Thyroid gland (tissue), 4 donors: ENCODE measurements at places on chromosomes 11 and 22. TPM values are rescaled to one million over a fixed set of nuclear protein-coding genes. Genes with fewer than 3 reads are reported as not detected.

- H3K4me1 ChIP-seq: peaks cover 51% of the 10 kb centered on the region
- no peak overlapping the region for H3K27ac ChIP-seq
- H3K27me3 ChIP-seq: peaks cover 4% of the 10 kb centered on the region
- H3K4me3 ChIP-seq: peak overlapping the region; percentile 18
- DNase-seq: no peak
- H3K36me3 ChIP-seq: no peaks in the 10 kb centered on the region
Measured at GRCh38 chr22:50266994-50267393, 3.2 kb downstream of the MAPK11 start.

DNA sequence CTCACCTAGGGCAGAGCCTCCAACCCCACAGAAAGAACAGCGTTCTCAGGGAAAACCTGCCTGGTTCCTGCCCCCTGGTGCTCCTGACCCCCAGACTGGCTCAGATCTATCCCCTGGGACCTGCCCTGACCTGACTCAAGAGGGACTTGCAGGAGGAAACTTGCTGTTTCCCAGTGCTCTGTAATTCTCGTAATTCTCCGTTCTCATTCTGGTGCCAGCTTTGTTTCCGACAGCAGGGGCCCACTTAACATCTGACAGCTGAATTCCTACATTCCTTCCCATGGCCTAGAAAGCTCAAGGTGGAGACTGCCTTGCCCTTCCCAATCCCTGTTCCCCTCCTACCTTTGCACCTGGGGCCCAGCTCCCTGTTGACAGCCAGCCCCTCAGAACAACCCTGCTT is 12.5 kb upstream of the CSF2RB start:
- H3K36me3 ChIP-seq: no peaks in the 10 kb centered on the region
- no peaks in the 10 kb centered on the region for H3K27me3 ChIP-seq
- DNase-seq: no peak
- H3K4me1 ChIP-seq: no peaks in the 10 kb centered on the region
- H3K4me3 ChIP-seq: no peak overlapping the region

GRCh38 chr22:32329202-32329645 is 28.4 kb upstream of the RFPL3 start:
- no peak overlapping the region for H3K4me3 ChIP-seq
- H3K36me3 ChIP-seq: no peaks in the 10 kb centered on the region
- no peaks in the 10 kb centered on the region for H3K4me1 ChIP-seq
- H3K27ac ChIP-seq: no peak overlapping the region
- DNase-seq: no peak
- H3K27me3 ChIP-seq: no peaks in the 10 kb centered on the region

DNA sequence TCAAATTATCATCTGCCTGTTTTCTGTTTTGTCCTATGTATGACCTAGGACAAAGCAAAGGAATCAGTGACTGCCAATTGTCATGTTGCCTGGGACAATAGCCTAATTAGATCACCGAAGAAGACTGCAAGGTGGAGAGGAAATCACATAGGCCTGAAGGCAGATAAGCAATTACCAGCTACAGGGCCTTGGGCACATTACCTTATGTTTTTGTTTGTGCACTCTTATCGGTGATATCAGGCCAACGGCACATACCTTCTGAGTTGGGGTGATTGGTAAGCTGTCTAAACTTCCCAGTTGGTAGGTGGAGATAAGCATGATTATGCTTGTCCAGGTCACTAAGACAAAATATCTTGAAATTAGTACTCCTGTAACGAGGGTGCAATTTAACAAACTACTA is 58.1 kb upstream of the FAM181B start:
- no peaks in the 10 kb centered on the region for H3K36me3 ChIP-seq
- no peak overlapping the region for H3K27ac ChIP-seq
- no peaks in the 10 kb centered on the region for H3K27me3 ChIP-seq

DNA sequence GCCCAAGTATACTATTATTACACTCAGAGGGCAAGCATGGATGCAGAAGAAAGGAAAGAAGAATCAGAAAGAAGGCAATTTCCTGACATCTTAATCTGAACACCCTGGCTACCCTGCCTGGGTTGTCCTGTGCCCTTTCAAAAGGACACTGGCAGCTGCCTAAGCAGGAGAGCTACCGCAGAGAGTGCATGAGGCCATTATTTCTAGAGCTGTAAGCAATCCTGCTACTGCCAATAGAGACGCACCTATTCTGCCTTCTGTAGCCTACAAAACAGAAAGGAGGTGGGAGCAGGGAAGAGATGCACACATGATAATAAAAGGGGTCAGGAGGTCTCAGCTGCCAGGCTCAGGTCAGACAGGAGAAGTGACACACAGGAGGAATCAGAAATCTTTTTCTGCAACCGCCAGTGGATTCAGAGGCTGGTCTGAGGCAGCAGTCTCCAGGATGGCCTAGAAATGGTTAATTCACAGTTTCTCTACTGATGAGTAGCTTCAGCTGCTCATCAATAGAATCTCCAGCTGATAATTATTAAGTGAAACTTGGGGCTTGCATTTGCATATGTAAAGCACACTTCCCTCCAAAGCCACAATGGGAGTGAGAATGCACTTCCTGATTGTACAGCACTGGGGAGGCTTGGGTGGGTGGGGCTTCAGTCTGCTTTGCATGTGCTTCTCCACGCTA is 253.9 kb downstream of the LARGE1 start:
- H3K4me1 ChIP-seq: no peaks in the 10 kb centered on the region
- H3K27me3 ChIP-seq: no peaks in the 10 kb centered on the region
- H3K27ac ChIP-seq: no peak overlapping the region
- no peak for DNase-seq

DNA sequence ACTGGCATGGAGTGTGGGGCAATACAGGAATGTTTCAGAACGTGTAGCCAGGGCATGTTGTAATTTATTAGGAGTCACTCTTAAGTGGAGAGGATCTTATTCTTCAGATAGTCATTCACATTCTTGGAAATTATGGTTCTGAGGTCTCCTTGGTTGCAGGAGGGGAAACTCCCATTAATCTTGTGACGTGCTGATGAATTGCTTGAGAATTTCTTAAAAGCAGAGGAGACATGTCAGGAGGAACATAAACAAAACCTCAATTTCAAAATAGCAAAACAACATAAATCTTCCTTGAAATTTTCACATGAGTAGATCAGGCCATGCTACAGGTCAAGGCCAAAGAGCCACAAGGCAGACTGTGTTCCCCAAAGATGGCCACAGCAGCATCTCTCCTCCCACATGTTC is 50.4 kb downstream of the ADM start:
- no peaks in the 10 kb centered on the region for H3K36me3 ChIP-seq
- no peaks in the 10 kb centered on the region for H3K27me3 ChIP-seq
- no peak for DNase-seq
- H3K27ac ChIP-seq: no peak overlapping the region
- H3K4me1 ChIP-seq: peaks cover 12% of the 10 kb centered on the region

DNA sequence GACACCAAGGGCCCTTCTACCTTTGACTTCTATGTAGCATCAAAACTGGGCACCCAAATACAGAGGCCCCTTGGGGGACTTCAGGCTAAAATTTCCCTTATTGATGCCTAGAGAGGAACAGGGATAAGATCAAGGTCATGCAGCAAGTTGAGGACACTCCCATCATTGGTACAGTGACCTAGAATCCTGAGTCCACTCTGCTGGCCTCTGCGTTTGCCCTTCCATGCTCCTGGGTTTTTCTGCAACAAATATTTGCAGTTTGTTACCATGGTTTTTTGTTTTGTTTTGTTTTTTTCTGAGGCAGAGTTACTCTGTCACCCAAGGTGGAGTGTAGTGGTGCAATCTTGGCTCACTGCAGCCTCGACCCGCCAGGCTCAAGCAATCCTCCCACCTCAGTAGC is 64.2 kb downstream of the THAP12 start:
- H3K27me3 ChIP-seq: no peaks in the 10 kb centered on the region
- H3K4me1 ChIP-seq: no peaks in the 10 kb centered on the region
- DNase-seq: no peak
- no peaks in the 10 kb centered on the region for H3K36me3 ChIP-seq
- H3K27ac ChIP-seq: no peak overlapping the region
- H3K4me3 ChIP-seq: no peak overlapping the region

DNA sequence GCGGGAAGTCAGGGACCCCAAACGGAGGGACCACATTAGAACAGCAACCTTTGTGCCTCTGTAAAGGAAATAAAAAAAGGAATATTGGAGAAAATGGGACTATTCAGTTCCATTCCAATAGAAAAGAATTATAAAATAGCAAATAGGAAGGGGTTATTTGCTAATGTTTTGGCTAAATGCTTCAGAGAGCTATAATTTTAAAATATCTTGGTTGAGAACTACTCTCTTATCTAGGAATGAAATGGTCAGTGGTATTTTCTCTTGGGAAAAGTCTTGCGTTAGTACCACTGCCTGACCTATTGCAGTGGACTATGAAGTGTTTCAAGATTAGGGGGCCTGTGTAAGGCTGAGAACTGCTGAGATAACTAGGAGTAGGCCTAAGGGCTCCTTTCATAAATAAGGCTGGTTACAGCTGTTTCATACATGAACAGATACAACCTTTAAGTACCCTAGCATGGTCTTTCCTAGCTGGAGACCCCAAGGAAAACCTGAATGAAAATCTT is 6.9 kb upstream of the WEE1 start:
- H3K36me3 ChIP-seq: no peaks in the 10 kb centered on the region
- H3K4me1 ChIP-seq: peaks cover 57% of the 10 kb centered on the region
- no peak overlapping the region for H3K4me3 ChIP-seq
- DNase-seq: no peak
- H3K27me3 ChIP-seq: no peaks in the 10 kb centered on the region
- H3K27ac ChIP-seq: peak overlapping the region; percentile 99

DNA sequence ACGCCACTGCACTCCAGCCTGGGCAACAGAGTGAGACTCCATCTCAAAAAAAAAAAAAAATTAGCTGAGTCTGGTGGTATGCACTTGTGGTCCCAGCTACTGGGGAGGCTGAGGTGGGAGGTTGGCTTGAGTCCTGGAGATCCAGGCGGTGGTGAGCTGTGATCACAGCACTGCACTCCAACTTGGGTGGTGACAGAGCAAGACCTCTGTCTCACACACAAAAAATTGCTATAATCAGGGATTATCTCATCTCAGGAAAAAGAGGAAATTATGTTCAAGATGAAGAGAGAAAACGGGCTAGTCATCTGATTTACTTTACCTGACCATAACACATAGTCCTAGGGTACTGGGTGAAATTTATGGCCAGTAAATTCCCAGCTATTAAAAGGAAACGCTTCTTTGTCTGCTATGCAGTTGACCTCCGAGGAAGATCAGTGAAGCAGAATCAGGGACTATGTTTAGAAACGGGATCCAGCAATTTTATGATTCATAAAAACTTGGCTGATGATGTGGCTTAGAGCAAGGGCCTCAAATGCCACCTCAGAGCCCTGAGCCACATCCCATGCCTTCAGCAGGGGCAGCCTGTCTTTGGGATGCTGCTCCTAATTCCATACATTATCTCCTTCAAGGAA is 386.2 kb downstream of the NTM start:
- no peaks in the 10 kb centered on the region for H3K27me3 ChIP-seq
- no peak overlapping the region for H3K27ac ChIP-seq
- no peaks in the 10 kb centered on the region for H3K4me1 ChIP-seq
- no peak overlapping the region for H3K4me3 ChIP-seq

DNA sequence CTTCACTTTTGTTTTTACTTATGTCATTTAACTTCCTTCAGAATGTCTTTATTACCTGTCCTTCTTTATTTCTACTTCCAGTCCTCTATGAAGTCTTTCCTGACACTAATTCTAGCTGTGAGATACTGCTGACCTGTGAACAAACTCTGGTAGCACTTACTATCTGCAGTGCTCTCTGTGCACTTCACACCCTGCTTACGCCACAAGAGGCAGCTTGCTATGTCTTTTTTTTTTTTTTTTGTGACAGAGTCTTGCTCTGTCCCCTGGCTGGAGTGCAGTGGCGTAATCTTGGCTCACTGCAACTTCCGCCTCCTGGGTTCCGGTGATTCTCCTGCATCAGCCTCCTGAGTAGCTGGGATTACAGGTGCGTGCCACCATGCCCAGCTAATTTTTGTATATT is 10.7 kb downstream of the STIM1 start:
- H3K27ac ChIP-seq: peak overlapping the region; percentile 94
- no peaks in the 10 kb centered on the region for H3K36me3 ChIP-seq
- peaks cover 63% of the 10 kb centered on the region for H3K4me1 ChIP-seq
- H3K27me3 ChIP-seq: no peaks in the 10 kb centered on the region

GRCh38 chr11:17840101-17840548 is 105.5 kb downstream of the KCNC1 start:
- no peak overlapping the region for H3K27ac ChIP-seq
- no peak overlapping the region for H3K4me3 ChIP-seq
- H3K4me1 ChIP-seq: no peaks in the 10 kb centered on the region
- DNase-seq: no peak
- H3K36me3 ChIP-seq: no peaks in the 10 kb centered on the region
- H3K27me3 ChIP-seq: no peaks in the 10 kb centered on the region

GRCh38 chr11:88326099-88326498 is 11.4 kb downstream of the CTSC start:
- H3K27ac ChIP-seq: no peak overlapping the region
- H3K27me3 ChIP-seq: no peaks in the 10 kb centered on the region
- H3K4me1 ChIP-seq: no peaks in the 10 kb centered on the region

DNA sequence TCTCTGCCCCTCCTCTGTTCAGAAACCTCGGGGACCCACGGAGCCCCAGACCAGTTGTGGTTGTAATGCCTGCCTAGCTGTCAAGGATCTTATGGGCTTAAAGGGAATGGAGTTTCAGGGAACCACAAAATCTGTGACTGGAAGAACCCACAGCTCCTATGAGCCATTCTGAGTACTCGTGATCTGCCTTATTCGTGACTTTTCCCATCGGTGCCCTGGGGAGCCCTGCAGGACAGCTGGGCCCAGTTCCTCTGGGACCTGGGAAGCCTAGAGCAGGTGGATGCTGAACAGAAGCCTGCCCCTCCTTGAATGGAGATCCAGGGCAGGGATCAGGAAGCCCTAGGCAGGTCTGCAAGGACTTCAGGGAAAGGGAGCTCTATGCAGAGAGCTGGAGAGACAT is 42.1 kb upstream of the TTC12 start:
- no peaks in the 10 kb centered on the region for H3K4me1 ChIP-seq
- DNase-seq: no peak
- no peak overlapping the region for H3K27ac ChIP-seq
- peaks cover 16% of the 10 kb centered on the region for H3K36me3 ChIP-seq

DNA sequence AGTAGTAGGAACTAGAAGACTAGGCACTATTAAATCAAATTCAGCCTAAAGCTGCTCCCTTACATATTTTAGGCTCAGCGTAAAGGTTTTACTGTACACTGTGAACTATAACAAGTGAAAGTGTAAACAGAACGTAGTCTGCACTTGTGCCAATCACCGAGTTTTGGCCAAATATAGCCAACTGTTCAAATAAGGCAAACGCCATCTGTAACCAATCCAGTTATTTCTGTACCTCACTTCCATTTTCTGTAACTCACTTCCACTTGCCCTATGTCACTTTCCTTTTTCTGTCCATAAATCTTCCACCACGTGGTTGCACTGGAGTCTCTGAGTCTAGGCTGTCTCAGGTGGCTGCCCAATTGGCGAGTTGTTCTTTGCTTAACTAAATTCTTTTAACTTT is 2132.2 kb downstream of the LRRC4C start:
- DNase-seq: no peak
- H3K4me3 ChIP-seq: no peak overlapping the region
- no peak overlapping the region for H3K27ac ChIP-seq
- H3K27me3 ChIP-seq: no peaks in the 10 kb centered on the region
- H3K4me1 ChIP-seq: no peaks in the 10 kb centered on the region
- no peaks in the 10 kb centered on the region for H3K36me3 ChIP-seq

- H3K27ac ChIP-seq: peak overlapping the region; percentile 89
- peaks cover 26% of the 10 kb centered on the region for H3K4me1 ChIP-seq
- H3K36me3 ChIP-seq: no peaks in the 10 kb centered on the region
Measured at GRCh38 chr22:38881464-38881871, 9.5 kb upstream of the CBX6 start.

C11orf87 gene
- not detected for total RNA-seq

ROBO4 gene
- total RNA-seq: 30.1 TPM

CEND1 gene
- total RNA-seq: 0.45 TPM

EFCAB6 gene
- total RNA-seq: 11.7 TPM

TBX10 gene
- total RNA-seq: not detected

TNNT3 gene
- total RNA-seq: not detected

FAM180B gene
- 1.7 TPM for total RNA-seq
